ENCODE measurements at places on chromosomes 6 and 20.

GRCh38 chr6:108294297-108294726, 542 bp upstream of the AFG1L start:
- DNase-seq: no peak

DNA sequence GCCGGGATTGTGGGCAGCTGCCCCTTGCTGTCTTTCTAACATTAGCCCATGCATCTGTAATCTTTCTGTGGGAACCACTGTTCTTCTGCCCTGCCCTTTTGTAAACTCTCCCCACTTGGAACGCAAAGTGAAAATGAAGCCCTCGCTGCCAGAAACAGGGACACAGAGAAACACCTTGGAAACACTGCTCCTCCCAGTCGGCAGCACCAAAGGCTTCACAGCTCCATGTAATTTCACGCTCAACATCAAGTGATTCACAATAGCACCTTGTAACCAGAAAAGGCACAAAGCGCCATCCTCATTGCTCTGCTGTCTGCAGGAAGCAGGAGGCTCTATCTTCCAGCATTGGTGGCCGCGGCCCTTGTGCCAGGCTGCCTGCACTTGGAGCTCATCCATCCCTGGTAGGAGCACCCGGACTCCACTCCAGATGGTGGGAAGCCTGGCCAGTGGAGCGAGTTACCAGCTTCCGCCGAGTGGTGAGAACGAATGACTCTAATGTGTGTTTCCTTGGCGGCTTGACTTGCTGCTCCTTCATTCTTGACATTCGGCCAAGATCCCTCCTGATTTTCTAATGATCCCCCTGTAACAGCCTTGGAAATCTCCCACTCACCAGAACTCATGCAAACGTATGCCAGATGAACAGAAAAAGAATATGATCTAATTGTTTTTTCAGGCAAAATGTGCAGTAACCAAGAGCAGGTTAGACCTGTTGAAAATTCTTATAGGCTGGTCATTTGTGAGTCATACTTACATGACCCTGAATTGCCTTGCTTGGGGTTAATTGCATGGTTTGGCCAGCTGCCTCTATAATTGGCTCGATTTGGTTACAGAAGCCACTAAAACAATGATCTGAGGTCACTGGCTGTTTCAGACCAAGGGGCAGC, 169.1 kb upstream of the CDYL start:
- peak; percentile 80 for DNase-seq

GRCh38 chr6:74222768-74223333, 526.8 kb downstream of the CD109 start:
- DNase-seq: peak; percentile 80

- no peak for DNase-seq
These were observed 28.8 kb upstream of the IL17A start for GRCh38 chr6:52157301-52157941.

DNA sequence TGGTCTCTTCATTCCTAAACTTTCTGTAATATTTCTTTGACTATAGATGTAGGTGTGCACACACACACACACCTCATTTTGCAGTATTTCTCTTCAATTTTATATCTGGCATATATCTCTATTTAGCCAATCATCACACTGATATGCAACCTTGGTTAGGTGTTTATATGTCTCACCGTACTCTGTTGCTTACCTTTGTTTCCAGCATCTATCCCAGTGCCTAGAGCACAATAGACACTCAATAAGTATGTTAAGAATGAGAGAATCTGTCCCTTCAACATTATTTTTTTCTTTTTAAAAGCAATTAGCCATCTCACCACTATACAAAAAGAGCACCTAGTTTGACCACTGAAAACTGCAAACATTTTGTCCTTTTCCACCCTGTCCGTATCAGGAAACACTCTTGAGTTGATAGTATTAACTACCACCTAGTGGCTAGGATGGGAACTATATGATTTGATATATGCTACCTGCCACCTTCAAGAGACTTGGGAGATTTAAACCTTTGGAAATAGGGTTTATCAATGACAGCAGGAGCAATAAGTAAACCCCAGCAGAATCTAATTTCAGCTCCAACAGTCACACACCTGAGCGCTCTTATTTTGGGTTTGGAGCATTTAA, 48.7 kb upstream of the RSPO3 start:
- peak; percentile 53 for DNase-seq

- no peak for DNase-seq
These were observed 22.9 kb downstream of the COL20A1 start for GRCh38 chr20:63315731-63316491.

DNA sequence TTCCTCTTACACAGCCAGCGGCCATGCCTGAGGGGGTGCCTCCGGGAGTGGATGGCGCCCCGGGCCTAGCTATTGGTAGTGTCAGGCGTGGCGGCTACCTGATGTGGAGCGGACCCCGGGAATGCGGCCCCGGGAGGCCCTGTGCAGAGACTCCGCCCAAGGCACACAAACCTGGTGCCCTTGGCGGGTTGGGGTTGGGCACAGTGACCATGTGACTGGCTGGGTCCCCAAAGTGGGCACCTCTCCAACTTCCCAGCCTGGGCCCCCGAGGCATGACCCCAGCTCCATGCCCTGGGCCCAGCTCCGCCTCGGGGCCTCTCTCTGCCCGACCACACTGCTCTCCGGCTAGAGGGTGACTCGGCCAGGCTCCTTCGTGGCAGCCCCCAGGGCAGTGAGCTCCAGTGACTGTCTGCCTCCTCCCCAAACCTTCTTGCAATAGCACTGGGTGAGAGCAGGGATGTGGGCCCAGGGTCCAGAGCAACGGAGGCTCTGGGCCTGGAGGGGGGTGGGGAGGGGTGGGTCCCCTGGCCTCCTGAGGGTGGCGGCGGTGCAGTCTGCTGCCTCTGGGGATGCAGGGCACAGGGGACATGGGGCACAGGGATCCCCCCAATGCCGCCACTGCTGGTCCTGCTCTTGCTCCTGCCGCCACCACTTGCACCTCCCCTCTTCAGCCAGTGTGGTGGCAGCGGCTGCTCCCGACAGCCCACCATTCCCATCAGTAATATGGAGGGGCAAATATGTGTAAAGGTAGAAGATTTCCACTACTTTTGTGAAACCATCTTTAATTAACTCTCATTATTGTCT, 942.9 kb upstream of the EPHA7 start:
- no peak for DNase-seq

Data from amniotic epithelial cell (primary cell).